ENCODE measurements at places on chromosomes 3 and 15.

DNA sequence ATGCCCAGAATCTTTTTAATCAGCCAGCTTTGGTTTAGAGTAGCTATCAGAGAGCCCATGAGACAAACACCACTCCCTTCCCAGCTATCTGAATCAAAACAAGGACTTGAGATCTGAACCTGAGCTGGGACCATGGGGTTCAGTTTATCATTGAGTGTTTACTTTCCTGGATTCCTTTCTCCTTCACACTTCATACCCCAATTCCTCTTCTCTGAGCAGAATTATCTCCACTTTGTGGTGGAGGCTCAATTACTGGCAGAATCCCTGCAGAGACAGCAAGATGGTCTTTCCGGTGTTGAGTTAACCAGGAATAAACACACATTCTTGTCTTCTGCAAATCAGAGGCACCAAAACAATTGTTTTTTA is 102.4 kb downstream of the RPL22L1 start:
- DNase-seq: no peak

- no peak for DNase-seq
These were observed 171.8 kb upstream of the DPH6 start for GRCh38 chr15:35717721-35718120.

DNA sequence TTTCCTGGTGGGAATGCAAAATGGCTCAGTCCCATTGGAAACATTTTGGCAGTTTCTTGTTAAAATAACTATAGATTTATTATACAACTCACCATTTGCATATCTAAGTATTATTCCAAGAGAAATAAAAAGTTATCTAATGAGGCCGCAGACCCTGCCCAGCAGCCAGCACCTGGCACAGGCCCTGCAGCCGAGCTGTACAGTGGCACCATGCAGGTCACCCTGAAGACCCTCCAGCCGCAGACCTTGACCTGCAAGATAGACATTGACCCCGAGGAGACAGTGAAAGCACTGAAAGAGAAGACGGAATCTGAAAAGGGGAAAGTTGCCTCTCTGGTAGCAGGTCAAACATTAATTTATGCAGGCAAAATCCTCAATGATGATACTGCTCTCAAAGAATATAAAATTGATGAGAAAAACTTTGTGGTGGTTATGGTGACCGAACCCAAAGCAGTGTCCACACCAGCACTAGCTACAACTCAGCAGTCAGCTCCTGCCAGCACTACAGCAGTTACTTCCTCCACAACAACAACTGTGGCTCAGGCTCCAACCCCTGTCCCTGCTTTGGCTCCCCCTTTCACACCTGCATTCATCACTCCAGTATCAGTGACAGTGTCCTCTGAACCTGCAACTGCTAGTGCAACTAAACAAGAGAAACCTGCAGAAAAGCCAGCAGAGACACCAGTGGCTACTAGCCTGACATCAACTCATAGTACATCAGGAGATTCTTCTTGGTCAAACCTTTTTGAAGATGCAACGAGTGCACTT is 113.5 kb upstream of the SATB1 start:
- DNase-seq: no peak

DNA sequence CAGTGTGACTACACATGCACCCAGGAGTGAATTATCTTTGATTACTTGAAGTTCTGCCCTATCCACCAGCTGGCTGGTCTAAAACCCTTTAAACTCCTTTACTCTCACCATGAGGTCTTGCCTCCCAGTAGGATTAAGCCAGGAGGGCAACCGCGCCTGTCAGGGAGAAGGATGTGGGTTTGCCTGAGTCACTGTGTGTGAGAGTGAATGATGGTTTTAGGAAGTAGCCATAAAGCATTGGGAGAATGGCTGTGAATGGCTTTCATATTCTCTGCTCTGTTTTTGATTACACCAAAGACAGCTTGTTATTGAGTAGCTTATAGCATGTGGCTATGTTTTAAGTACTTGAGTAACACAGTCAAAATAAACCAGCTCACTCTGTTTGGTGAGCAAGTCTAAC is 637.7 kb upstream of the TBL1XR1 start:
- no peak for DNase-seq

- no peak for DNase-seq
These were observed 802.0 kb downstream of the TBL1XR1 start for GRCh38 chr3:176395240-176395639.

GRCh38 chr3:108301695-108302404 is 5.5 kb downstream of the HHLA2 start:
- DNase-seq: no peak

- DNase-seq: no peak
These were observed 105.6 kb downstream of the THSD4 start for GRCh38 chr15:71220828-71221227.

DNA sequence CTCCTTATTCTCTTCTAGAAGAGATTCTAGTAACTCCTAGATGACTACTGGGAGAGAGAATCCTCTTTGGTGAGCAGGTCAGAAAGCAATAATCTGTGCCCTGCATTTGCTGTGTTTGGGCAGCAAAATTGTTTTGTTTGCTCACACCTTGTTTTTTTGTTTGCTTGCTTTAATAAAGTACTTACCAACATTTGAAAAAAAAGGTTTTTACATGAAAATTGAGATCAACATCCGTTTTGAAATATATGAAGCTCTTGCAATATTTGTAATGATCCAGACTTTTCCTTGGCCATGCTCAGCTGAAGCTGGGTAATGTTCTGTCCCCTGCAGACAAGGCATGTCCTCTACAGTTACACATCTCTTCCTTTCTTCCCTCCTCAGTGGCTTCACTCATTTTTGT is 62.2 kb downstream of the DIPK2A start:
- DNase-seq: no peak

DNA sequence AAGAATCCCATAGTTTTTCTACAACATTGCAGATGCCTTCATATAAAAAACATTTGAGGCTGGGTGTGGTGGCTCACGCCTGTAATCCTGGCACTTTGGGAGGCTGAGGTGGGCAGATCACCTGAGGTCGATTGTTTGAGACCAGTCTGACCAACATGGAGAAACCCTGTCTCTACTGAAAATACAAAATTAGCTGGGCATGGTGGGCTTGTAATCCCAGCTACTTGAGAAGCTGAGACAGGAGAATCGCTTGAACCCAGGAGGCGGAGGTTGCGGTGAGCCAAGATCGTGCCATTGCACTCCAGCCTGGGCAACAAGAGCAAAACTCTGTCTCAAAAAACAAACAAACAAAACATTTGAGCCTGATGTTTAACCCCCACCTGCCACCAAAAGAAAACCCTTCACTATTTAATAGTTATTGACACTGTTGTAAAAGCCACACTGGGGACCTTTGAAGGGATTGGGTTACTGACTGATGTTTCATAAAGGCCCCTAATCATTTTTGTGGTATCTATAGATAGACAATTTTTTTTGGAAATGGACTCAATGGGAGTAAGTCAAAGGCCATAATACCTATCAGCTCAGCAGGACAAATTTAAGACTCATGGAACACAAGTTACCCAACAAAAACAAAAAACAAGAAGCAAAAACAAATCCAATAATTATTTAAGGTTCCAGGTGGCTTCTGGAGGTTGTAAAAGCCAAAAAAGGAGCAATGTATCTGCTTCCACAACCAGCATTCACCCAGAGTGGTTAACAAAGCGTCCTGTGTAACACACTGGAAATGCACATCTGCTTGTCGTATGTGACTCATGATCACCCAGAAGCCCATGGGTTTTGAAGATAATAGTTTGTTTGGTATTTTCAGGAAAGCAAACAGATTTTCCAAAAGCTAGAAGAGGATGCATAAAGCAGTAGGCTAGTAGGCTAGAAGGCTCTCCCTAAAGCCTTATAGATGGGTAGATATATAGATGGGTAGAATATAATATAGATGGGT is 41.2 kb downstream of the CDCP1 start:
- no peak for DNase-seq

GRCh38 chr3:17442332-17443049 is 299.9 kb downstream of the TBC1D5 start:
- no peak for DNase-seq

DNA sequence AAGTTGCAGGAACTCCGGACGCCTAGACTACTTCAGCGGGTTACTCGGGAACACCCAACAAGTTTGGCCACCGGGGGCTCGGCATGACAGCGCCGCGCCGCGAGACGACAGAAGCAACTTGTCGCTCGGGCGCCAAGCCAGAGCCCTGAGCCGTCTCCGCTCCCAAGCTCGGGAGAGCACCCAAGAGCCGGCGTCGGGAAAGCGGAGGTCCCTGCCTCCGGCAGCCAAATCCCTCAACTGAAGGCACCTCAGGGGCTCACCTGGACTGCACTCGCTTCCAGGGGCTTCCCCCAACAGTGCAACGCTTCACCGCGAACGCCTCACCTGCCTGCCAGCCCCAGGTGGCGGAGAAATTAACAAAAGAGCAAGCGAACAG is 640 bp downstream of the MB21D2 start:
- no peak for DNase-seq

DNA sequence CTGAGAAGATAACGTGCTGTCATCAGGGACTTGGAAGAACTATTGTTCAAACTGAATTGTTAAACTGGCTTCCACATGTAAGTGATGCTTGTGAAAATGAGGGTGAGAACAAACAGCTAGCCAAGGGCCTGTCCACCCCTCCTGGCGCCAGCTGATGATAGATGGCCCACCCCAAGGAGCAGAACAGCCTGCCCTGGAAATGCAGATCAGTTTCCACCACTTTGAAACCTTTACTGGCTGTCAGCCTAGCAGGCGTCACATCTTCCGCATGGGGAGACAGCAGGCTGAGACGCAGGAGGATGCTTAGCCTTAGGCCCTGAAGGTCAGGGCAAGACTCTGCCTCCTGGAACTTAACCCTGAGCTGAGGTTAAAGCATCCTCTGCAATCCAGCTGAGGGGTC is 6.4 kb upstream of the SLC51B start:
- DNase-seq: no peak

DNA sequence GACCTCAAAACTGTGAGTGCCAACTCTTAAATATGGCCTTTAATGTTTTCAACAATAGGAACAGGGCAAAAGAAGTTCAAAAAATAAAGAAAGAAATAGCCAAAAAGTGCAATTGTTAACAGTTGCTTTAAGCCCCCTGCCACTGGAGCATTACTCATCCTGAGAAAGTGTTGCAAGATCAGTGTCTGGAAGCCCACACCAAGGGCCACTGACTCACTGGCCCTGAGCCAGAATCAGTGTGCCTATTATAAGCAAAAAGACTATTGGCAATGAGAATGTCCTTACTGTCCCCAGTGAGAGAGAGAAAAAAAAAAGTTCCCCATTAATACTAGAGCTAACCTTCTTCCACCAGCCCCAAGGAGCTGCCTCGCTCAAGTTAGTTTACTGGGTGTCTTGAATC is 480.1 kb upstream of the ZNF385D start:
- no peak for DNase-seq

GRCh38 chr15:74405823-74406222 is 27.9 kb downstream of the SEMA7A start:
- DNase-seq: no peak

- DNase-seq: no peak
These were observed 7.5 kb downstream of the GYG1 start for GRCh38 chr3:148998715-148999423.

GRCh38 chr3:102378216-102378615 is 56.6 kb upstream of the ZPLD1 start:
- DNase-seq: no peak

DNA sequence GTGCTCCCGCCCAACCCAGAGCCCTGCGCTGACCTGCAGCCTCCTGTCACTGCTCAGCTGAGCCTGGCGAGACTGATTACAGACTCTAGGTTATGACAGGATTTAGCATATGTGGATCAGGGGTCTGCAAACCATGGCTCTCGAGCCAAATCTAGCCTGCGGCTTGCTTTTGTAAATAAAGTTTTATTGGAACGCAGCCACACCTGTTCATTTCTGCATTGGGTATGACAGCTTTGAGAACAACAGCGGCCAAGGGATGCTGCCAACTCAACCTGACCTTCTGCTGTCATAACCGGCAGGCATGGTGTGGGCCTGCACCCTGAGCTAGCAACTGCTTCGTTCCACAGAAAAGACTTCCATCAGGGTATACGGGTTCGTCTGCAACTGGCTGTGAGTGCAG is 50.5 kb upstream of the IQSEC1 start:
- no peak for DNase-seq

DNA sequence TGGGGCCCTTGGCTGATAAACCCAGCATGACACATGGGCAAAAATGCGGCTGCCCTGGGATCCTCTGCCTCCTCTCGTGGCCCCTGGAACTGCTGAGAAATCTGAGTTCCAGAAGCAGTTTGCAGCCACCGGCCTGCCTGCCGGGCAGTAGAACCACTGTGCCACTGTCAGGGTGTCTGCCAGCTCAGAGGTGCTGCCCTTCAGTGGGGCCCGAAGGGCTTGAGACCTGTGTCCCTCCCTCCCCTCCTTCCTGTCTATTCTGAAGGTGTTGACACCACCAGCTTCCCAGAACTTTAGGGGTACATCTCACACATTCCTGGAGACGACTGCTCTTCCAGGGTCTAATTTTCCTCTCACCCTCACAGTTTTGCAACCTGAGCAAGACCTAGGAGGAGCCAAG is 88.2 kb upstream of the POMGNT2 start:
- no peak for DNase-seq

DNA sequence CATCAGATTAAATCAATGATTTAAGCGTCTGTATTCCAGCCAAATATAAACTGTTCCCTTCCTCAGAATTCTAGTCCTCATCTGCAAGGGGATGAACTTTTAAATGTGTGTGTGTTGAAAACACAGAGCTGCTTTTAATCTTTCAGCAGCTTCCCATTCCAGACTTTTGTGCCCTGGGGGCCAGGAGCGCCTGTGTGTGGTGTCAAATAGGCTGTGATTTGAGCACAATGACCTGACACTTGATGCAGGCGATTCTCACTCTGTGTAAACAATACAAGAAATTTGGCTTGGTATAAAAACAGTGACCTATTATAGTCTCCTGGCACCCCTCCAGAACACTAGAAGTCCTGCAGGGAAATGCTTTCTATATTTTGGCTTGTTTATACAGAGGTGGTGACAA is 274.6 kb upstream of the ROPN1 start:
- no peak for DNase-seq

GRCh38 chr15:69787791-69788190 is 309.9 kb downstream of the TLE3 start:
- no peak for DNase-seq

GRCh38 chr3:12125772-12126171 is 32.9 kb downstream of the TIMP4 start:
- no peak for DNase-seq

GRCh38 chr3:70684701-70685100 is 372.3 kb upstream of the MDFIC2 start:
- no peak for DNase-seq

DNA sequence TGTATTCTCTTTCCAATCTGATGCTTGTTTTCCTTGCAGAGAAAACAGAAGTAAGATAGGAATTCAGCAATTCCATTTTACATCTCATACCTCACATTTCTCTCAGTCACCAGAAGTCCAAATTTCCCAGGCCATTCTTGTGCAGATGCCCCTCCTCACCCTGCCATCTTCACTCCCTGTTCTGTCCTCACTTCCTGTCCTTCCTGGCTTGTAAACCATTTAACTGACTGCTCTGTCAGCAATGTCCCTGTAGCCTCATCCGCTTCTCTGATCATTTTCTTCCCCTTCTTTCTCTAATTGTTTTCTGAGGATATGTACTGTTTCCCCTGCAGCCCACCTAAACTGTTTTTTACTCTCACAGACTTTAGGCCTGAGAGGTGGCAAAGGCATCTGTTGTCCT is 40.3 kb downstream of the BLM start:
- no peak for DNase-seq

- no peak for DNase-seq
These were observed 805.8 kb downstream of the PLOD2 start for GRCh38 chr3:145355206-145355605.

- DNase-seq: no peak
These were observed 227.7 kb downstream of the ADAMTS17 start for GRCh38 chr15:100114100-100114499.

- DNase-seq: no peak
These were observed 10.7 kb upstream of the TRAK1 start for GRCh38 chr3:42080453-42080872.
